HEK293T (cell line): ENCODE measurements at places on chromosomes 7 and 10.

GRCh38 chr7:66639773-66640172, 11.1 kb downstream of the KCTD7 start:
- no peak for DNase-seq

DNA sequence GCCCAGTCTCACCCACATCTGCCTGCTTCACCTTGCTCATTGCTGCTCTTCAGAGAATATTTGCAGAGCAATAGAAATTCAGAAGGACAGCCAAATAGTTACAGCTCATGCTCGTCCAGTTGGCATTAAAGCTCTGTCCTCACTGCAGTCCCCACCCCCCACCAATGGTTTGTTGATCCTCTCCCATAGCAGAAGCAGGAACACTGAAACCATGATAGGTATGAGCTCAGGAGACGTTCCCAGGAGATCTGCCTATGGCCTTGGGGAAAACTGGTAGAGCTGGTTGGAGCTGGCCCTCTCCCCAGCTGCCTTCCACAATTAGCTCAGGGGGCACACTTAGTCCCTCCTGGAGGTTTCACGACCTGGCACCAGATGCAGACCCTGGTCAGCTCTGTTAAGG, 68.6 kb upstream of the KMT2C start:
- no peak for DNase-seq

GRCh38 chr10:56646329-56647111, 285.5 kb upstream of the ZWINT start:
- DNase-seq = no peak

GRCh38 chr7:66867198-66867790, 53.7 kb upstream of the TMEM248 start:
- no peak for DNase-seq

DNA sequence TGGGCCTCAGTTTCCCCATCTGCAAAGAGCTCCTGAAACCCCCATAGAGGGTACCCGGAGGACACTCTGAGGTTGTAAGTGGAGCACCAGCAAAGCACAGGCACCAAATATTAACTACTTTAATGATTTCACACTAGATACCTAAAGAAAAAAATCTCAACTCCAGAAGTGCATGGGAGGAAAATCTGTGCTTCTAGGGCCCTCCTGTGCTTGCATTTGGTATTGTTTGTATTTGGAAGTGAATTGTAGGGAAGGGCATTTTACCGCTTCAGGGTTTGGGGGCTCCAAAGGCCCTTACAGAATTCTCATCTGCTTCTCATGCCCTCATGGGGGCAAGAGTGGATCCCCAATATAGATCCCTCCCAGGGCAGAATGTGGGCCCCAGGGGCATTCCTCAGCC, 22.4 kb upstream of the DRGX start:
- DNase-seq = no peak

GRCh38 chr10:49666054-49666615, 13.3 kb upstream of the C10orf53 start:
- DNase-seq = no peak

- DNase-seq = no peak
These were observed 158.6 kb upstream of the MAGI2 start for GRCh38 chr7:79612022-79612421.

- DNase-seq = no peak
These were observed 292.9 kb upstream of the NPVF start for GRCh38 chr7:25521236-25521635.

GRCh38 chr10:111835574-111835973, 348.0 kb downstream of the GPAM start:
- no peak for DNase-seq

DNA sequence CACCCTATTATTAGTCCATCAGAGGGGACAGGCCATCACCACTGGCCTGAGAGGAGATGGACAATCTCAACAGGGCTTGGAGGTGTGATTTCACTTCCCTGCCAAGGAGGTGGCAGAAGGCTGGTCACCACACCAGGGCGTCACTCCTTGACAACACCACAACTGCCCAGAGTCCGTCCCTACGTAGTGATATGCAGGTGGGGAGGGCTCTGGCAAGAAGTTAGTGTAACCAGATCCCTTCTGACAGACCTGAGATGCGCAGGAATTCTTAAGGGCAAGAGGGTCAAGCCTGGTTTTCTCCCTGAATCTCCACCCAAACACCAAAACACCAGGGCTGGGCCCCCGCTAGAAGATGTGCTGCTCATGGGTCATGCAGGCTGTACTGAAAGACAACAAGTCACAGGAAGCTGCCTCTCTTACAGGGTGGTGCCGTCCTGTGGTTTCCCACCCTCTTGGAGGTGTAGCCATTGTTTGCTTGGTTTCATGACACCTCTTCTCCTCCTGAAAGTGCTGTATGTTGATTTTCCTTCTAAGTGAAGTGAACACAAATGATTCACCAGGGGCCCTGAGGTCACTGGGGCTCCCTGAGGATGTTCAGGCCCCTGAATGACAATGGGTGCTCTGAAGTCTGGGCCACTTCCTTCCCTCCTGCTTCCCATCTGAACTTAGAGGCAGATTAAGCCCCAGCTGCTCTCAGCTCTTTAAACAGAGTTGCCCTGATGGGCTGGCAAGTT, 27.1 kb downstream of the ATXN7L1 start:
- DNase-seq = no peak

- DNase-seq = no peak
These were observed 122.7 kb downstream of the SFMBT2 start for GRCh38 chr10:7288060-7288690.

DNA sequence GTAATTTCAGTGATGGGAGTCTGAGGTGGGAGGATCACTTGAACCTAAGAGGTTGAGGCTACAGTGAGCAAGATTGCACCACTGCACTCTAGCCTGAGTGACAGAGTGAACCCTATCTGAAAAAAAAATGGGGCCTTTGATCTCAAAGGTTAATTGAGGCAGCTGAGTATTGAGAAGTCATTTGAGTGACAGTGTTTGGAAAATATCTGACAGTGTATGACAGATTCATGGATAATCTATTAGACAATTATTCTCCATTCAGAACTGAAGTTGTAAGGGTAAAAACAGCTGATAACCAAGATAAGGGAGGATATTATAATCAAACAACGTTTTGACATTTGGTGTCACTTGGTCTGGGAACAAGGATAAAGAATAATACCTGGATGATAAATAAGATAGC, 50.9 kb upstream of the CD36 start:
- DNase-seq = no peak

GRCh38 chr10:59586407-59586891, 123.2 kb downstream of the SLC16A9 start:
- DNase-seq = no peak

- DNase-seq = no peak
These were observed 35.3 kb downstream of the RASGEF1A start for GRCh38 chr10:43231523-43232078.

DNA sequence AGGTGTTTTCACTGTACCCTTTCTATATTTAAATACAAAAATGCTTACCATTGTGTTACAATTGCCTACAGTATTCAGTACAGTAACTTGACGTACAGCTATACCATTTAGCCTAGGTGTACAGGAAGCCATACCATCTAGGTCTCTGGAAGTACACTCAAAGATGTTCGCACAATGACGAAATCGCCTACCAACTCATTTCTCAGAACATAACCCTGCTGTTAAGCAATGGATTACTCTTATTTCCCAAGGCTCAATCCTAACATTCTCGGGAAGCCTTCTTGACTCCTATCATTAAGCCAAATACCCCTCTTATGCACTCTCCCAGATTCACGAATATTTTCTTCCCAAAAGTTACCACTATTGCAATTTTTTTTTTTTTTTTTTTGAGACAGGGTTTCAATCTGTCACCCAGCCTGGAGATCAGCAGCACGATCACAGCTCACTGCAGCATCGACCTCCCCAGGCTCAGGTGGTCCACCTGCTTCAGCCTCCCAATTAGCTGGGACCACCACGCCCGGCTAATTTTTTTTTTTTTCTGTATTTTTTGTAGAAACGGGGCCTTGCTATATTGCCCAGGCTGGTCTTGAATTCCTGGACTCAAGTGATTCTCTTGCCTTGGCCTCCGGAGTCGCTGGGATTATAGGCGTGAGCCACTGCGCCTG, 1.5 kb downstream of the CWF19L1 start:
- no peak for DNase-seq

- no peak for DNase-seq
These were observed 14.2 kb downstream of the SKAP2 start for GRCh38 chr7:26850193-26850651.

DNA sequence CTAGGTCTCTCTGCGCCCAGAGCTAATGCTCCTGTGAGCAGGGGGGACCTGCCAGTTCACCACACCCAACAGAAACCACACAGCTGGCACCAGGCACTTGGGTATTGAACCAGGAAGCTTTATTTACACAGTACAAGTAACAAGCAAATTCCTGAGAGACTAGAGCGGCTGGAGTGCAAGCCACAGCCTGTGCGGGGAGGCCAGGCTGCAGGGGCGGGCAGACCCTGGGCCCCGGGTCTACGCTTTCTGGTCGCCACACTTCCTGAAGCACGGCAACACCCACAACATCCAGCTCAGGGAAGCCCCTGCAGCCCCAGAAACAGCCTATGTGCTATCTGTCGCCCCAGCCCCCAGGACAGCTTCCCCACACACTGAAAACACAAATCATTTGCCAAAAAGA, 125.0 kb downstream of the FAM53B start:
- DNase-seq = no peak

- DNase-seq = no peak
These were observed 20.9 kb downstream of the AQP1 start for GRCh38 chr7:30932562-30932961.

DNA sequence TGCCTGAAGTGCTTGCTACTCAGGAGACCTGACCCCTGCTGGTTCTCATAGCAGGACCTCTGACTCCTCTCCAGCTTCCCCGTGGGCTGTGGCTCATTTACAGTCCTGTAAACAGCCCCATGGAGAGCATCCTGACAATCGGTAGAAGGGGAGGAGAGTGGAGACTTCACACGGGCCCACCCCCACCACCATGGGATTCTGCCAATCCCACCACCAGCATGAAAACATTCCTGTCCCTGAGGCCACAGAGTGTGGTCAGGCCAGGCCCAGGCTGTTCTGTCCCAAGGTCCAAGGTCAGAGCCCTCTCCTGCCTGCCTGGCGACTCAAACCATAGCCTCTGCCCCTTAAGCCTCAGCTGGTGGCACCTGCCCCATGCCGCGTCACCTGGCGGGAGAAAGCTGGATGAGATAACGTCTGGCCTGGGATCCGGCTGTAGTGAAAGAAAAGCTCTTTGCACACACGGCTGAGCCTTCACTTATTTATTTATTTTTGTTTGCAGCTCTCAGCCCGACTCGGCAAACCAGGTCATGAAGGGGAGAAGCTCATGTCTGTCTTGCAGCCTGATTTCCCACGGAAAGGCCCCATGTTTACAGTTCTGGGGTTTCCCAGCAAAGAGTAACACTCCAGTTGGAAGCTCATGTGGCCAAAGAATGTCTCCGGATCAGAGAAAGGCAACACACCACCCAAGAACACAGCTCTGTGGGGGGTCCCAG, 293.6 kb upstream of the ZMIZ1 start:
- DNase-seq = peak; percentile 32

DNA sequence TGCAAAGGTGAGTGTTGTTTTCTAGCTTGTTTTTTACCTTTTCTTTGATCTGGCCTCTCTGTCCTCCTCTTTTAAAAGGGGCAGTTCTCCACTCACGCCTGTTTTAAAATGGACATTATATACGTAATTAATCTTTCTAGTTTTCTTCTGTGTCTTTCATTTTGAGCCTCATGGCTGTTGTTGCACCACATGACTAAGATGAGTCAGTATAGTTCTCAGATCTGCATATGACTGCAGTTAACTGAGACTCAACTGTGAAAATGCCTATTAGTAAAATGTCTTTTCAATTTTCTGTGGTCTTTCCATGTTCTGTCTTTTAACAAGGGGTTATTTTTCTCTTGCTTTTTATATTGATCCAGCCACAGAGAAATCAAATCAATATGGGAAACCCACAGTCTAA, 296.1 kb downstream of the CDK14 start:
- DNase-seq = no peak

DNA sequence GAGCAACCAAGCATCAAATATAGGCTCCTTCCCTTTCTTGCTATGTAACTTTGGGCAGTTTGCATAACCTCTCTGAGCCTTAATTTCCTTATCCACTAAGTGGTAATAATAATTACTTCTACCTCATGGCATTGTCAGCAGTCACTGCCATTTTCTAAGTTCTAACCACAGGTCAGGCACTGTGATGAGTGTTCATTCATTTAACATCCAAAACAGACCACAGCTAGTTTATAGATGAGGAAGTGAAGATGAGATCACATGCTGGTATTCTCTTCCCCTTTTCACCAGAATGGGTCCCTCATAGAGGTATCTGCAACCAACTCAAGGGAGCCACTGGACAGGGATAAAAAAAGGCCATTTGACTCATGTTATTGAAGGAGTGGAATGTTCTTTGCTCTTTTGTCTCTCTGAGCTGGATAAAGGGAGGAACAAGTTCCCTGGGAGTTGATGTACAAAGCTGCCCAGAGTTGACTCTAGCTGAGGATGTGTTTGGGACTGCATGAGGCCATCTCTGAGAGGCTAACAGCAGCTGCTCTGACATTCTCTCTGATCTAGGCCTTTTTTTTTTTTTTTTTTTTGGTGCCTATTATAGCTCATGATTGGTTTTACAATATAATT, 65.0 kb downstream of the DNAJC12 start:
- no peak for DNase-seq
